ENCODE measurements at places on chromosomes 3 and 15.
A peak's percentile ranks its signal among the peaks of the same experiment; 100 is the strongest.

- DNase-seq, result no peak
Observed at GRCh38 chr3:150133293-150133692, 162.6 kb upstream of the PFN2 start.

- DNase-seq, result no peak
Observed at GRCh38 chr3:8899876-8900460, 63.3 kb downstream of the RAD18 start.

- peak; percentile 12 for DNase-seq
Observed at GRCh38 chr3:188349351-188349901, 195.5 kb downstream of the LPP start.

DNA sequence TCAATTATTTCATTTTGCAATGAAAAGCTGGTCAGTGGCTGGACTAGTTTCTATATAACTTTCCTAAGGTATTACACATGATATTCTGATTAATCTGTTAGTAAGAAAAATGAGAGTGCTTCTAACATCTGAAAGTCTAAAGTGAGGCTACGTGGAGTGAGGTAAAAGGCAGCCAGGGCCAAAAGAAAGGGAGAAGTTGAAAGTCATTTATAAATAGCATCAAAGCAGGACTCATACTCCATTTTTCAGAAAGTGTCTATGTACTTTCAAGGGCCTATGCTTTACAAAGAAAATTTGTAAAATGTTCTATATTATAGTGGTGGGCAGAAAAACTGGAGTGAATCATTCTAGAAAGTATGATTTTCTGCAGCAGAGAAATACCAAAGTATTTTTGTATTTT, 80.0 kb downstream of the CSNK1G1 start:
- no peak for DNase-seq

DNA sequence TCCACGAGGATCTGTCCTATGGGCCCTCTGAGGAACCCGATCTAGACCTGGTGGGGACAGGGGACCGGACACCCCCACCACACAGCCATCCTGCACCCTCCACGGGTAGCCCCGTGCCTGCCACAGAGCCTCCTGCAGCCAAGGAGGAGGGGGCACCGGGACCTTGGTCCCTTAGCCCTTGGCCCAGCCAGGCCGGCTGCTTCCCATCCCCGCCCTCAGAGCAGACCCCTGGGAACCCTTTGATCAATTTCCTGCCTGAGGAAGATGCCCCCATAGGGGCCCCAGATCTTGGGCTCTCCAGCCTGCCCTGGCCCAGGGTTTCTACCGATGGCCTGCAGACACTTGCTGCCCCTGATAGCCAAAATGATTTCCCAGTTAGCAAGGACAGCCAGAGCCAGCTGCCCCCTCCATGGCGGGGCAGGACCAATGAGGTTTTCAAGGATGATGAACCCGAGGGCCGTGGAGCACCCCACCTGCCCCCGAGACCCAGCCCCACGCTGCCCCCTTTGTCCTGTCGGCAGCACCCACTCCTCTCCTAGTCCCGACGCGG, 91.5 kb downstream of the TBC1D2B start:
- DNase-seq, result no peak

- no peak for DNase-seq
Observed at GRCh38 chr15:94456226-94456625, 224.9 kb downstream of the MCTP2 start.

DNA sequence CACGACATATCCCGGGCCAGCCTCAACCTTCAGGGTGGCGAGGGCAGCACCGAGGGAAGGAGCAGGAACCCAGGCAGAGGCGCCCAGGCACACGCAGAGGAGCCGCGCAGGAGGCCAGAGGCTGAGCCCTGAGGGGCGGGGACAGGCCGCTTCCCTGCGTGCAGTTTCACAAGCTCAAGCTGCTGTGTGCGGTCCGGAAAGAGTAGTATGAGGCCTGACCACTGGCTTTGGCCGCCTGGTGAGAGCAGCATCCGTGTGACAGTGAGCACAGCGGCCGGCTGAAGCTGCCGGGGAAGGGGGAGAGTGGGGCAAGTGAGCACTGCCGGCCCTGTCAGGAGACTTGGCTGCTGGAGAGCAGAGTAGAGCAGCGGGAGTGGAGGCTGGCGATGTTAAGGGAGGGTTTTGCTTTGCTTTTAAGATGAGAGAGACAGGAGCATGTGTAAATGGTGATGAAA, 8.7 kb downstream of the ZDHHC19 start:
- no peak for DNase-seq

- no peak for DNase-seq
Observed at GRCh38 chr15:53331328-53332190, 427.9 kb downstream of the WDR72 start.

DNA sequence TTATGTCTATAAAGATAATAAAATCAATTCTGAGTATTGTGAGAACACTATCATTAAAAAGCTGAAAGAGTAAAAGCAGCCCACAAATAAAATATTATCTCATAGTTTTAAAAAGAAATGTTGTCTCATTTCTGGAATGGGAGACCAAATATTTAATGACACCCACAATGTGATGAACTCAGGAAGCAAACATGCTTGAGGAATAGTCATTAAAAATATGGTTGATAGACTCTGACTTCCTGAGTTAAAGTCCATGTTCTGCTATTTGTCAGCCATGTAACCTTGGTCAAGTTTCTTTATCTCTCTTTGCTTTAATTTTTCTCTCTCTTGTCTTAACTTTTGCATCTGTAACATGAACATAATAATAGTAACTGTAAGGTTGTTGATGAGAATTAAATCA, 35.5 kb upstream of the CHMP2B start:
- DNase-seq, result no peak

GRCh38 chr3:52269776-52270175, 8.7 kb downstream of the WDR82 start:
- DNase-seq, result no peak

GRCh38 chr15:86959254-86959653, 879.6 kb downstream of the AGBL1 start:
- no peak for DNase-seq

DNA sequence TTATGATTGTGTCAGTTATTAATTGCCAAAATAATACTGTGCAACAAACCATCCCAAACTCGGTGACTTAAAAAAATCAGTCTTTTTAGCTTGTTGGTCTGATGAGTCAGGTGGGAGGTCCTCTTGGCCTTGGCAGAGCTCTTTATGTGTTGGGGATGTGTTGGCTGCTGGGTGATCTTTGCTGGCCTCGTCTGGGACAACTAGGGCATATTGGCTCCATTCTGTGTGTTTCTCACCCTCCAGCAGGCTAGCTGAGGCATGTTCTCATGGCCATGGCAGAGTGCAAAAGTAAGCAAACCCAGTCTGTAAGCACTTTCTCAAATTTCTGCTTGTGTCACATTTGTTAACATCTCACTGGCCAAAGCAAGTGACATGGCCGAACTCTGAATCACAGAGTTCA, 251.6 kb downstream of the RPLP1 start:
- DNase-seq, result no peak

- no peak for DNase-seq
Observed at GRCh38 chr15:40696228-40696627, 1.3 kb downstream of the RAD51 start.

DNA sequence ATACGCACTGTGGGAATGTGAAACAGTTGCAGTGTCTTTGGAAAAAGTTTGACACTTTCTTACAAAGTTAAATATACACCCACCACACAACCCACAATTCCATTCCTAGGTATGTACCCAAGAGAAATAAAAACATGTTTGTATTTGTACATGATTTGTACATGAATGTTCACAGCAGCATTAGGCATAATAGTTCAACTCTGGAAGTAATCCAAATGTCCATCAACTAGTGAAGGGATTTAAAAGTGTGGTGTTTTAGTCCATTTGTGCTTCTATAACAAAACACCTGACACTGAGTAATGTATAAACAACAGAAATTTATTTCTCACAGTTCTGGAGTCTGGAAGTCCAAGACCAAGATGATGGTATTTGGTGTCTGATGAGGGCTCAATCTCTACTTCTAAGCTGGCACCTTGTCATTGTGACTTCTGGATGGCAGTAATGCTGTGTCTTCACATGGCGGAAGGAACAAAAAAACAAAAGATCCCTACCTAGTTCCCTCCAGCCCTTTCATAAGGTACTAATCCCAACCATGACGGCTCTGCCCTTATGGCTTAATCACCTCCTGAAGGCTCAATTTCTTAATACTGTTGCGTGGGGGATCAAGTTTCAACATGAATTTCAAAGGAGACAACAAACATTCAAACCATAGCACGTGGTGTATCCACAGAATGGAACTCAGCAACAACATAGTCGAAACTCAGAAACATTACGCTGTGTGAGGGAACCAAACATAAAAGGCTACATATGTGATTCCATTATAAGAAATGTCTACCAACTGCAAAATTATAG, 120.5 kb downstream of the AQP9 start:
- DNase-seq, result peak; percentile 36

GRCh38 chr15:36479200-36479896, 100.1 kb upstream of the CDIN1 start:
- DNase-seq, result no peak

DNA sequence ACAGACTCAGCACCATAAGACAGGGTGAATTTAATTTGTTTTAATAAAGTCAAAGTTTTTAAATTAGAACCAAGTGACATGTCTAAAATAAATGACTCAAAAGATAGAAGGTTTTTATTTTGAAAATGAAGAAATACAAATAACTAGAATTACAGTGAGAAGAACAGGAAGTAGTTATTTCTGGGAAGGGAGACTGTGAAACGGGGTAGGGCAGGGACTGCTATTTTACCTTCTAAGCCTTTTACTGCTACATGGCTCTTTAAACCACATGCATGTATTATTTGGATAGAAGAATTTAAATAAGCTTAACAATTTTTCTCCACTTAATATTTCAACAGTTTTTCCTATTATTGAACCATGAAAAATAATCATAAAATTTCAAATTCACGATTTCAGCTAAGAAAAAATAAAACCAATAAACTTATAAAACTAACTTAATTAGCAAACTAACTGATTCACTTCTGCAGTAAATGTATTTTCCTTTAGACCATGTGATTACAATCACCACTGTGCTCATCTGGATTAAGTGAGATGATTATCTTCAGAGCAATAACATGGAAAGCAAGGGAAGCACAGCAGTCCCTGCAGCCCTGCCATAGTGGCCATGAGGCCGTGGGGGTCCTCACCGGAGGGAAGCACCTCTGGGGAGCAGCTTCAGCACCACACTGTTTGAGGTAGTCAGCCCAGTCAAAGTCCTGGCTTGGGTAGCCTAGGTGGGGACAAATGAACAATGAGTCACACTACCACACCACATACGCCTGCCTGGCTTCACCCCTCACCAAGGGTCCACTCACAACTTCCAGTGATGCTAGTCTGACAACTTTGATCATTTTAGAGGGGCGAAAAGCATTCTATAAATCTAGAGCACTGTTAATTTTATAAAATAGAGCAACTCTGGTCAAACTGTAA, 28.3 kb upstream of the STIMATE start:
- no peak for DNase-seq

GRCh38 chr3:15271785-15272381, 60.5 kb downstream of the SH3BP5 start:
- no peak for DNase-seq

DNA sequence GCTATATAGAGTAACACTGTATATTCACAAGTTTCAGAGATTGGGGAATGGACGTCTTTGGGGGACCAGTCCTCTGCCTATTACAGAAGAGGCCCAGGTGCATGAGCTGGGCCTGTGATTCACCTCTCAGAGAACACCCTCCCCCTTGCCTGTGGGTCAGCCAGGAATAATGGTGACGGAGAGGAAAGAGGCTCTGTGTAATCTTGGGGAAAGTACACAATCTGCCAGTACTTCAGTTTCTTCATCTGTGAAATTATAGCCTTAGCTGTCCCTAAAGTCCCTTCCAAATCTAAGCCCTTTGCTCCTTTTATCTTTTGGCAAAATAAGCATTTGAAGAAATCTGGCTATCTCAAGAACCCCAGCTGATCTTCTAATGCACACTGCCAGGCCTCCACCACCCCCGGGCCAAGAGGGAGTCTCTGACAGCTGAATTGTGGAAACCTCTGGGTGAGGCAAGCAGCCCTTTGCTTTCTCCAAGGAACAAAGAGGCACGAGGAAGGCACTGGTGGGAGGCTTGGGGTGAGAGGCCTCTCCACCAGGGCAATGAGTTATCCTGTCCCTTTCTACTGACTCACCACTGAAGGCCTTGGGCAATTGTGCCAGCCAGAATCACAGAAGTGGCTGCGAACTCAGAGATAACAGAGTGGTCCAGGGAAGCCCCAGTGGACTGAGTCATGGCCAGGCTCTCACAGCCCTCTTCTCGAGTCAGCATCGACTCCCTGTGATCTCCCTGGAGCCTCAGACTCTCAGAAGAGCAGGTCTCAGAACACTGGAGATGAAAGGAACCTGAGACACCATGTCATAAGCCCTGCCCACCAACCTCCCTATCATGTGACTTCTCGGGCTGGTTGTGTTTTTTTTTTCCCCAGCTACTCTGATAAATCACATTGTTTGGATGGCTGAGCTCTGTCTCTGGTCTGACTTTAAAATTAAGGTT, 31.8 kb downstream of the CCNL1 start:
- no peak for DNase-seq

GRCh38 chr15:62021991-62022600, 38.2 kb downstream of the VPS13C start:
- DNase-seq, result no peak

- DNase-seq, result no peak
Observed at GRCh38 chr3:172391592-172392302, 56.5 kb downstream of the GHSR start.

GRCh38 chr15:72242775-72243370, 11.9 kb upstream of the PKM start:
- DNase-seq, result no peak

DNA sequence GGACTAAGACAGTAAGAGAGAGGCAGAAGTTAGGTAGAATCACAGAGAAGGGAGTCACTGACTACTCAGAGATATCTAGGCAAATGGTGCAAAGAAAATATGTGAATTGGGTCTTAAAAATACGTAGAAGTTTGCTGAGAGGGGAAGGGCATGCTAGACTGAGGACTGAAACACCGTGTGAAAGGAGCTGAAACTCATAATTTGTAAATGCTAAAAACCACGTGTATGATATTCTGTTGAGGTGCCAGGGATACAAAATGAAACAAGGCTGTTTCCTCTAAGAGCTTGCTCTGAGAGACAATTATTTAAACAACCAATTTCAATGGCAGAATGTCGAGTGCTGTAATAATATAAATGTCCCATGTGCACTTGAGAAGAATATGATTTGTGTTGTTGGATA, 47.2 kb downstream of the NCK1 start:
- DNase-seq, result no peak

- DNase-seq, result no peak
Observed at GRCh38 chr3:147521646-147522045, 112.5 kb downstream of the ZIC1 start.

DNA sequence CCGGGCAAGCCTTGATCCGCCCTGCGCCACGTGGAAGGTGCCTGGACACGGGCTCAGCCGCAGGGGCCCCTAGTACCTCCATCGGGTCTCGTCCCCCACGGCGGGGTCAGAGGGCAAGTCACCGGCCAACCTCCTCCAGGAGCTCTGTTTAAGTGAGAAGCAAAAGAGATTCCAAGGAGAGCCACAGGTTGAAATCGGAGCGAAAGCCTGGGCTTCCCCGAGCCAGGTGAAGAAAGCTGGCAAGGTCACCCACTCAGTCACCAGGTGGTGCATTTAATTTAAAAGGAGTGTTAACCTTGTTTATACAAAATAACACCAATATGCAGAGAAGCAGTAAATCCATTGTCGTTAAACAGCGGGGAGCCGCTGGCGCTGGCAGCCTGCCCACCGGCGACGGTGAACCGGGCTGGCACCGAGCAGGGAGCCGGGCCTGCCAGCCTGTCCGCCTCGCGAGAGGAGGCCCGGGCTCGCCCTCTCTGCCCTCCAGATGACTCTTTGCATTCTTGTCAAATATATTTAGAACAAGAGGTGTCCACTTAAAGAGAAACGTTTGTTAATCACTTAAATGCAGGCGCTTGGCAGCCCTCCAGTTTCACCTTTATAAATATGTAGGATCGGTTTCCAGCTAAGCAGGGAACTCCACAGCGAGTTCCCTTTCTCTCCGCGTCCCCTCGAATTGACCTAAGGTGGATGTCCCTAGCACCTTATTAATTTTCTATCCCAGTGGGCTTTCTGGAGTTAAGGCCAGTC, 277.3 kb upstream of the NR2F2 start:
- DNase-seq, result no peak
